Neural crest cell (in vitro differentiated cells): ENCODE measurements at places on chromosomes 2 and 18. TPM values are rescaled to one million over a fixed set of nuclear protein-coding genes. Genes with fewer than 3 reads are reported as not detected.

DNA sequence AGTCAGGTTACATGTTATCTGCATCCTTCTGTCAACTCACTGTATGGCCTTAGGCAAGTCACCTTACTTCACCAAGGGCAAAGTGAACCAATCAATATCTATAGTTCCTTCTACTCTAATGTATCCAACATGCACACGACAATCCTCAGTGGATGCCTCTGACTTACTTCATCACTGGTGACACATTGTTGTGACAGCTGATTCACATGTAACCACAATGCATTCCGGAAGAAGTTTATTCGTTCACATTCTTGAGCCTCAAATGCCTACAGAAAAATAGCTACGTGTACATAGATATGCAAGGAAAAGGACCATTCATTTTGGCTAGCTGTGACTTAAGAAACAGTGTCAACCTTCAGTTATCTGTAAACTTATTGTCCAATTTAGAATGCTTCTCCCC lies 26.3 kb upstream of the EPG5 start:
- H3K4me3 ChIP-seq, result no peak overlapping the region
- no peak overlapping the region for H3K27ac ChIP-seq
- peaks cover 5% of the 10 kb centered on the region for H3K36me3 ChIP-seq
- no peak for DNase-seq
- no peaks in the 10 kb centered on the region for H3K4me1 ChIP-seq
- no peaks in the 10 kb centered on the region for H3K27me3 ChIP-seq

GRCh38 chr18:13424363-13424762 lies 205.8 kb downstream of the LDLRAD4 start:
- no peak for DNase-seq
- H3K27me3 ChIP-seq, result no peaks in the 10 kb centered on the region
- H3K36me3 ChIP-seq, result no peaks in the 10 kb centered on the region

- H3K36me3 ChIP-seq, result no peaks in the 10 kb centered on the region
- DNase-seq, result no peak
- H3K27ac ChIP-seq, result no peak overlapping the region
- peaks cover 22% of the 10 kb centered on the region for H3K4me1 ChIP-seq
Observed at GRCh38 chr2:46296216-46296839, 879 bp upstream of the EPAS1 start.

GRCh38 chr2:129456691-129457090 lies 522.8 kb upstream of the RAB6C start:
- H3K4me1 ChIP-seq, result no peaks in the 10 kb centered on the region
- no peaks in the 10 kb centered on the region for H3K36me3 ChIP-seq
- H3K4me3 ChIP-seq, result no peak overlapping the region
- peaks cover 7% of the 10 kb centered on the region for H3K27me3 ChIP-seq

GRCh38 chr2:129780316-129781270 lies 198.9 kb upstream of the RAB6C start:
- H3K4me3 ChIP-seq, result no peak overlapping the region
- peaks cover 17% of the 10 kb centered on the region for H3K4me1 ChIP-seq
- no peak overlapping the region for H3K27ac ChIP-seq

DNA sequence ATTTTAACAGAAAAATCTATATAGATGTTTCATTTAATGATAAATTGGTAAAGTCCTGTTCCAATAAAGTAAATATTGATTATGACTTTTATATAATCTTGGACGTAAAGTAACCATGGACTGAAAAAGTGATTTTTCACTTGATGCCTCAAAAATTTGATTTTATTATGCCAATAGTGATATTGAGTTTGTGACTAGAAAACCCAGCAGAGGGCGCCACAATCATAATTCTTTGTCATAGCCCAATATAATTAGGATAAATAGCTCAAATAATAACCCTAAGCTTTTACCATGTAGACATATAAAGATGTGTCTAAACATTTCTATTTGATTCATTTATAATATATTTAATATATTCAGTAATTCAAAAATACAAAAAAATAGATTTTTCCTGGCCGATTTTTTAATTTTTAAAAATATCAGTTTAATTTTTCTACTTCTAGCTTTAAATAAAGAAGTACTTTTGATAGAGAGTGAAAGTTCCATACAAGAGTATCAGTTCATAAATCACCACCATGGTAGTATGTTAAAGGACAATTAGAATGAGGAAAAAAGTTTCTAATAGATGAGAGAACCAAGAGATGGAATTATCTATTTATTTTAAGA lies 30.7 kb downstream of the CAMKMT start:
- H3K36me3 ChIP-seq, result peaks cover 2% of the 10 kb centered on the region
- peak; percentile 59 for DNase-seq
- no peaks in the 10 kb centered on the region for H3K4me1 ChIP-seq
- H3K4me3 ChIP-seq, result no peak overlapping the region
- no peaks in the 10 kb centered on the region for H3K27me3 ChIP-seq
- no peak overlapping the region for H3K27ac ChIP-seq

DNA sequence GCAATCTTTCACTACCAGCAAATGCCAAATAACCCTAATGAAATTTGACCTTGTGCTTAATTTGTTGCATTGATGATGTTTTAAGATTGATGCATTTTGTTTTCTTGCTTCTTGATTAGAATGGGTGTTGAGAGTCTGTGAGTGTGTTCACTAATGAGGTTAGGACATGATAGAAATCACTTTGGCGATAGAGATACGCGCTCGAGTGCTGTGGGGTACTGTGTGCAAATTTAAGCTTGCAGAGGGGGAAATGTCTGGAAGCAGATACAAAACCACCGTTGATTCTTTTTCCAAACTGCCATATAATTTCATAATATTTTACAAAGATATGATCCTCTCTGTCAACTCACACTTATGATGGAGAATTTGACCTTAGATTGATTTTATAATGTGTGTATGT lies 200.9 kb downstream of the PIEZO2 start:
- H3K27ac ChIP-seq, result no peak overlapping the region
- H3K36me3 ChIP-seq, result peaks cover 32% of the 10 kb centered on the region
- DNase-seq, result no peak
- no peak overlapping the region for H3K4me3 ChIP-seq
- H3K4me1 ChIP-seq, result no peaks in the 10 kb centered on the region
- H3K27me3 ChIP-seq, result no peaks in the 10 kb centered on the region

GRCh38 chr2:173252581-173252980 lies 102.1 kb upstream of the CDCA7 start:
- H3K27me3 ChIP-seq, result no peaks in the 10 kb centered on the region
- DNase-seq, result no peak
- no peak overlapping the region for H3K4me3 ChIP-seq
- H3K4me1 ChIP-seq, result peaks cover 12% of the 10 kb centered on the region
- H3K36me3 ChIP-seq, result peaks cover 5% of the 10 kb centered on the region

TNS1 gene
- 11.3 and 14.5 TPM in 2 replicates for total RNA-seq

CCDC178 gene
- 0.42 and 0.82 TPM in 2 replicates for total RNA-seq
